ENCODE measurements at places on chromosomes 12 and 14.

DNA sequence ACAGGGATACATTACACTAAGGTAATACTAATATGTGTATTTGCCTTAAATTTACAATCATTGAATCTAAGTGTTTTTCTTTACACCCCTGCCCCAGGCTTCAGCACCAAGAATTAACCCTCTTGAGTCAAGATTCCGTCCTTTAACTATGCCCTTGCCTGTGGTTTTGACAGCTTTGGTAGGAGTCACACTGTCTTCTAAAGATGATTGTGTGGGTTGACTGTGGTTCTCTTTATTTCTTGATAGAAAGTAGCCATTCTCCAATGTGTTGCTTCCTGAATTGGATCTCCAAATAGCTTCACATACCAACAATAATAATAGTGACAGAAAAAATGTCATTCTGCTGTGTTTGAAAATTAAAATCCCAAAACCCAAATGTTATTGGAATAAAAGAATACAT lies 3.6 kb downstream of the CLEC7A start:
- no peak for DNase-seq

DNA sequence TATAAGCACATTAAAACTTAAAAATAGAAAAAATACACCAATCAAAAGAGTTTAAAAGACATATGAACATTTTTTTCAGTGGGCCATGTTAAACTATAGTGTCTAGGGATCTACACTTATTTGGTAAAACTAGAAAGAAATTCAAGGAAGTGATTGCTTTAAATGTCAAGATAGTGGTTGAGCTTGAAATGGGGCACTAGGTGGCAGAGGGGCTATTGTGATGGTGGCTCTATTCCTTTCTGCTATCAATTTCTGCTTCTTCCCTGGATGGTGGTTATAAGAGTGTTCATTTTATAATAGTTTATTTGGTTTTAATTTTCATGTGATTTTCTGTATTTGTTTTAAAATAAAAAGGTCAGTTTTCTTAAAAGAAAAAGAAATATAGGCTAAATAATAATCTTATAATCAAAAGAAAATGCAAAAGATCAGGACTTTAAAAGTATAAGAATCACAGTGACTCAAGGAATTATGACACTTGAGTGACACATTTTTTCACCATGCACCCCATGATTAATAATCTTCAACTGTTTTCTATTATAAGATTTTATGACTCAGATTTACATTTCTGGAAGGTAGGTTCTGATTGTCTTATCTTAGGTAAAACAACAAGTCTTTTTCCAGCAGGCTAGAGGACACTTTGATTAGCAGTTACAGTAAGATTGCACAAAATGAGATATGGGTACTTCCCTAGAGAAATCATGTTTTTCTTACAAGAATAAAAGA lies 137.5 kb downstream of the FSCB start:
- DNase-seq, result no peak

DNA sequence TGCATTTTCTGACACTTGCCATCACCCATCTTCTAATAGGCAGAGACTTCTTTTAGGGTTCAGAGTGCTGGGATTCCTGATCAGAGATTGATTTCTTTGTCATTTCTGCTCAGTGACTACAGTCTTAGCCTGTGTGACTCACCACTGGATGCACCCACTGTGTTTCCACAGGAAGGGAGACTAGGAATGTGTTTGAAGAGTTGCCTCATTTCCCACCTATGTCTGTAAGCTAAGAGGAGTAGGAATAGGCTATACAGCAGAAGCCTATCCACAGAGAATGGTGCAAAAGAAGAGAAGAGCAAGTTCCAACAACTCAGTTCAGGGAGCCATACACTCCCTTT lies 60.2 kb upstream of the ACTN1 start:
- no peak for DNase-seq

DNA sequence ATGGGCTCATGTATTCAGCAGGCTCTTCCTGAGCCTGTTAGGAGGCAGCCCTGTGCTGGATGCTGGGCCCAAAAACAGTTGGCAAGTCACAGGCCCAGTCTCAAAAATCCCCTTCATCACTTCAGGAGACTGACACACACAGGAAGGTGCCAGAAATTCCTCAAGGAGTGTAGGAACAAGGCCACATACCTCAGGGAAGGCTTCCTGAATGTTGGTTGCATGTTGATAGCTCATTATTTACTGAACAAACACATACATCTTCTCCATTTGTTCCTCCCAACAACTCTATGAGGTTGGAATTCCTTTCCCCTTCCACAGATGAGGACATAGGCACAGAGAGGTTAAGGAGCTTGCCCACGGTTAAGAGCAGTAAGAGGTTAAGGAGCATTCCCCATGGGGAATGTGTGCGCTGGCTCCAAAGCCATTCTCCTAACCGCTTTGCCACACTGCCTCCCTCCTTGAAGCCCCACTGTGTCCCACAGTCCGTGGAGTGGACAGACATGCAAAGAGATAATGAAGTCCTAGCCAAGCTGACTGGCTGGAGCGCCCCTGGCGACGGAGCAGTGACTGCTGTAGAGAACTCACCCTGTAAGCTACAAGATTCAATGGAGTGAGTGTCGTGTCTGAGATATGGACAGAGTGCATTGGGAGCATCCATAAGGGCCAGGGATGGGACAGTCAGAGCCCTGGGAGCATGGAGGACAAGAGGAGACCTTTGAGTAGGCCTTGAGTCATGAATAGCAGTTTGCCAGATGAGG lies 3.3 kb downstream of the HHIPL1 start:
- no peak for DNase-seq

GRCh38 chr12:105331805-105332251 lies 1.3 kb downstream of the C12orf75 start:
- DNase-seq, result no peak

GRCh38 chr14:34172550-34173368 lies 221.9 kb upstream of the EGLN3 start:
- DNase-seq, result peak; percentile 81

DNA sequence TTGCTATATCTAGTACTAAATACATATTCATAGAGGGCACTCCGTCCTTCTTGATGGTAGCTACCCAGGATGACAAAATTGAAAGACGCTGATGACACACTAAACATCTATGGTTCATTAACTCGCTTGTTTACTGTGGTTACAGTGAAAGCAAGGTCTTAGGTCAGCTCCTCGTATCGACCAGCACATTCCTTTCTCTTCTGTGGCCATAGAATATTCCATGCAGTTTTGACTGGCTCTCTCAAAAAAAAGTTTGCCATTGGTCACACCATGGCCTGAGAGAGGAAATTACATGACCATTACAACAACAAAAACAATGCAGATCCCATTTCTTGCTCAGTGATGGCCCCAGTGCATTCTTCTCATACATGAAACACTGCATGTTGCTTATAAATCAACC lies 411.4 kb upstream of the SOX5 start:
- DNase-seq, result no peak

DNA sequence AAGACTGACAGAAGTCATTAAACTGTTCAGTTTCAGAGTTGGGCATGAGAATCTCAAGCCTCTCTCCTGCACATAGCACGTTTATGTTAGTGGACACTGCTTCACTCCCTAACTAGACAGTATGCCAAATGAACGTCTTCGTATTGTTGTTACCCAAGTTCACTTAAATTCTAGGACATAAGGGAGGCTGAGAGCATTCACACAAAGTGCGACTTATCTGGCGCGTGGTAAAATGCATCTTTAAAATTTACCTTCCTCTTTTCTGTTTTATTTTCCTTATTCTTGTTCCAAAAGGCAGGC lies 166.3 kb downstream of the AKAP6 start:
- no peak for DNase-seq

DNA sequence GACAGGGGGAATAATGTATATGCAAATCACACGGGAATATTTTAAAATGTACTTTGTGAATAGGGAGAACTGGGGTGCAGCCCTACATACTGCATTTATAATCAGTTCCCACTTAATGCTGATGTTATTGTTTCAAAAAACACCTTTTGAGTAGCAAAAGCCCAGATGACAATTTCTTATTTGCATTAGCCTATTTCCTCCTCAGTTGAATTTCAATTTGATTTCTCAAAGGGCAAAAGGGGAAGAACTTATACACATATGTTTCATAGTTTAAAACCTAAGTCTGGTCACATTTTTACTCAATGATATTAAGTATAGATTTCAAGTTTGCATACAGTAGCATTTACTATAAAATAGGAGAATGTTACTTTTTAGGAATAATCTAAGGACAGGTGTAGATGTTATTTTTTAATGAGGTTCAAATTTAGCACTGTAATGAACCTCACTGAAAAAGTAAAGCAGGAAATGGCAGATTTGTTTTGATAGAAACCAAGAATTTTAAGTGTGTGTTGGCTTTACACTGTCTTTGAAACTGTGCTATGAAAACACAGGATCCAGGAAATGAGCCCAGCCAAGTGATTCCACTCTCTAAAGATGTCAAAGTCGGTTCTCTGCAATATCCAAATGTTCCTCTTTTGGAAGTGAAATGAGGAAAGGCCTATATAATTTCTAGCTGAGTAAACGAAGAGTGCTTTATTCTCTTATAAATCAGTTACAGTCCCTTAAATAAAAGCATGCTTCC lies 367.4 kb downstream of the BTG1 start:
- no peak for DNase-seq

- DNase-seq, result peak; percentile 94
These were observed at the start of gene SMARCC2 for GRCh38 chr12:56189099-56189917. SMARCC2 (minus strand) TSS chr12:56189483; CDS start chr12:56189461, 22 bp downstream.

- no peak for DNase-seq
These were observed 13.1 kb upstream of the TMTC1 start for GRCh38 chr12:29796823-29797263.

GRCh38 chr14:56949828-56950227 lies 139.5 kb upstream of the OTX2 start:
- no peak for DNase-seq

DNA sequence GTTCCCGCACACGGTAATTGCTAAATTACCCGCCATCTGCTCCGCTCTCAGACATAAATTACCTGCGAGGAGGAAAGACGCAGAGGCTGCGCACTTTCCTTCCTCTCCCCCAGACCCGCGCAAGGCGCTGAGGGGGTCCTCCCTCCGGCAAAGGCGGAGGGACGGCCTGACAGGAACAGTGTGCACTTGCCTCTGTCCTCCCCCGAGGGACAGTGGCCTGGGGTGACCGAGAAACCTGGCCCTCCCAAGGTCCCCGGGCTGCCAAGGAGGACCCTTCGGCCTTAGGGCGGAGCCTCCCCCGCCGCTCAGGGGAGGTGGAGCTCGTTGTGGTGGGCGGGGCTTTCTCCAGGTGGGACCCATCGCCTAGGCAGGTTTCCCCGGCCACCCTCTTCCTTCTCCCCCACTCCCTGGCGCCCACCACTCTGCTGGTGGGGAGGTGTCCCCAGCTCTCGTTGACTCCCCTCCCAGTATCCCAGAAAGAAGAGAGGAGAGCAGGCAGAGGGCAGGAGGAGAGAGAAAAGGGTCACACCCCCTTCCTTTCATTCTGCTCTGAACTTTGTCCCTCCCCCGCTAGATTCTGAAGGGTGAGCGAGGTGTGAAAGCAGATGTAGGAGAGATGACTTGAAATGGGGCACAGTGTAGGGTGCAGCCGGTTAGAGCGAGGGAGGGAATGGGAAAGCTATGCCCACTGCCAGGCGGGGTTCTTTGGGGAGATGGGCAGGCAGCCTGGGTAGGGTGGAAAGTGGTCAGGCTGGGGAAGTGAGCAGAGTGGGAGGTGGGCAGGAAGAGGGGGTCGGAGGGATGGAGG lies 11.4 kb upstream of the CALCOCO1 start:
- DNase-seq, result no peak

DNA sequence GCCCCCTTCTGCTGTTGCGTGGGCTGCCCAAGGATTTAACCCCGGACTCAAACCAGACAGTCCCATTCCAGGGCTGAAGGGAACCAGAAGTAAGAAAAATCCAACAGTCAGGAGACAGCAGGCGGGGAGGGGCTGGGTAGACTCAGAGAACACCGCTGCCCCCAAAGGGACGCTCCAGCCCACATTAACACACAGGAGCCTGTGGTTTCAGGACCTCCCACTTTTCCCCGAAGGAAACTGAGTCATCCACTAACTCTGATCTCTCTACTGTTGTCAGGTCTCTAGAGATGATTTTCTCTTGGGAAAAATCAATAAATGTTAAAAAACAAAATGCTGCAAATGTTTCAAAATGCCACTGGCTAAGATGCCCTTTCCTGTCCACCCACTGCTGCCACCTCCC lies 41.6 kb downstream of the FBXO21 start:
- DNase-seq, result no peak

DNA sequence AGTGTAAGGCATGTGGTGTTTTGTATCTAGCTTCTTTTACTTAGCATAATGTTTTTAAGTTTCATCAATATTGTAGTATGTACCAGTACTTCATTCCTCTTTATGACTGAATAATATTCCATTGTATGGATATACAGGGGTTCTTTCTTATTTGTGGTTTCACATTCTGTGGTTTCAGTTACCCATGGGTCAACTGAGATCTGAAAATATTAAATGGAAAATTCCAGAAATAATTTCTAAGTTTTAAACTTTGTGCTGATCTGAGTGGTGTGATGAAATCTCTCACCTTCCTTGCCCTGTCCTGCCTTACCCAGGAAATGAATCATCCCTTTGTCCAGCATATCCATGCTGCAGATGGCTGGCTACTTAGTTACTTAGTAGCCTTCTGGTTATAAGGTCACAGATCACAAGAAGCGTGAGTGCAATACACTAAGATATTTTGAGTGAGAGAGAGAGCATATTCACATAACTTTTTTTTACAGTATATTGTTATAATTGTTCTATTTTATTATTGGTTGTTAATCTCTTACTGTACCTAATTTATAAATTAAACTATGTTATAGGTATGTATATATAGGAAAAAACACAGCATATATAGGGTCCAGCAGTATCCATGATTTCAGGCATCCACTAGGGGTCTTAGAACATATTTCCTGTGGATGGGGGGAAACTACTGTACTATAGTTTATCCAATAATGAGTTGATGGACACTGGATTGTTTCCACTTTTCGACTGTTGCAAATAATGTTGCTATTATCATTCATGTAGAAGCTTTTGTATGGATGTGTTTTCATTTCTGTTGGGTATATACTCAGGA lies 59.6 kb upstream of the LRTM2 start:
- no peak for DNase-seq

DNA sequence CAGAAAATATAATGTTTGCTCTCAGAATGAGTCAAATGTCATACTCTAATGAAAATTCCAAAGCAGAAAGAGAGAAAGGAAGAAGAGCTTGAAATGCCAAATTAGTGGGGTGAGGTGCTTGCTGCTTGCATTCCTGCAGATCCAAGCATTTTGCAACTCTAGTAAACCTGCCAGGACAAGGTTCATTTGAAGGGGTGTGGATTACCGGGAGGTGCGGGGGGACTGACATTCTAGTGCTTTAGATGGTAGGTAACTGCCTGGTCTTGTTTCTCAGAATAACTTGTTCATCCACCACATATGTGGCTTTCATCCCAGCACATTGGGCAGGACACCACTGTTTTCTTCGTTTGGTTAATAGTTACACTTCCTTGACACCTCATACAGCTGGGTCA lies 144.4 kb downstream of the AKAP6 start:
- DNase-seq, result no peak

GRCh38 chr14:35534208-35534872 lies 376 bp downstream of the INSM2 start:
- DNase-seq, result peak; percentile 31
